ENCODE measurements at places on chromosomes 7 and 10. TPM values are rescaled to one million over a fixed set of nuclear protein-coding genes. Genes with fewer than 3 reads are reported as not detected.

DNA sequence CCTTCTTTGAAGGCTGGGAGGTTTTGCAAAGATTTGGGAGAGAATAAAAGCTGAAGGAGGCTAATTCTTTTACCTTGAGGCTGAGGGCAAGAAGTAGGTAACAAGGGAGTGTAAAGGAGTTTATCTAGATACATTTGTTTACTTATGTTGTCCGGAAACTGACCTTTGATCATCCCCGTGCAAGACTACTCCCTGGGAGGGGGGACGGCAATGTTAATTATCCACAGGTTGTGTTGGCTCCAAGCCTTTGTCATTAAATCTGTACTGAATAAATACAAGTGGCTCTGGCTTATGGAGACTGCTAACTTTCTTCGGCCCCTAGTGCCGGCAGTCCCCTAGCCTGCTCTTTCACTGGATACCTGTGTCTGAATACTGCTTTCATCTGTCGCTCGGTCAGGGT, 1250.6 kb upstream of the LRRTM3 start:
- DNase-seq = no peak

DNA sequence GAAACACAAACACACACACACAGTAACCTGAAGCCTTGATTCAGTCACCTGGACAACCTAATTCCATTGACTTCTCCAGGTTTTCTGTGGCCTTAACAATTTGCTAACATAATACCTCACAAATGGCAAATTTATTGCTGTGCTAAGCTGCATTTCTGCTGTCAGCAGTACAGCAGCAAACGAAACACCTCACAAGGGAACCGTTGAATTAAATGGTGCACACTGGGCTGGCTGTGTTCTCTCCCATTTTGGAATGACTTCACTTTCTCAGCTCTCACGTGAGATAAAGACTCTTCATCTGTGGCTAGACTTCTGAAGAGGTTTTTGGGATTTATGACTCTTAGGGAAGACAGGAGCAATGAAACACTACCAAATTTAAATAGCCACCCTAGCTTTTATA, 152.5 kb downstream of the GPR158 start:
- no peak for DNase-seq

DNA sequence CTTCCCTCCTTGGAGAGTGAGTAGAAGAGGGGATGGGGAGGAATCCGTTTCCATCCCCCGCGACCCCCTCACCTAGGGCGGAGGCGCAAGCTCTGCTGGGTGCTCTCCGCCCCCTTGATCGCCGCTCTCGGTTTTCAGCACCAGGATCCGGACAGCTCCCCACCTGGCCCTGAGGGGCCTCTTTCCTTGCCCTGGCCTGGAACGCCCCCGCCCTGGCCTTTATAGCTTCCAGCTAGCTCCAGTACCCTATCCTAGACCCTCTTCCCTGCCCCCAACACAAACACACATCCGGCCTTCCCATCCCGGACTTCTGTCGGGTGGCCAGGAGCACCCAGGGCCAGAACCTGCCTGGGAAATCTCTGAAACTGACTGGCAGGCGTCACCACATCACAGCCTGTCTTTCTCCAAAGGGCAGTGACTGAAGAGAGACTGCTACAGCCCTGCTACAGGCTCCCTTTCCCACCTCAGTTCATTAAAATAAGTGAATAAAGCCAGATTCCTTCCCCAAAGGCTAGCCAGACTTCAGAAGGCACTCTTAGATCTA, 72.3 kb upstream of the LEP start:
- DNase-seq = peak; percentile 12

GRCh38 chr10:94093286-94093905, 99.7 kb downstream of the PLCE1 start:
- no peak for DNase-seq

DNA sequence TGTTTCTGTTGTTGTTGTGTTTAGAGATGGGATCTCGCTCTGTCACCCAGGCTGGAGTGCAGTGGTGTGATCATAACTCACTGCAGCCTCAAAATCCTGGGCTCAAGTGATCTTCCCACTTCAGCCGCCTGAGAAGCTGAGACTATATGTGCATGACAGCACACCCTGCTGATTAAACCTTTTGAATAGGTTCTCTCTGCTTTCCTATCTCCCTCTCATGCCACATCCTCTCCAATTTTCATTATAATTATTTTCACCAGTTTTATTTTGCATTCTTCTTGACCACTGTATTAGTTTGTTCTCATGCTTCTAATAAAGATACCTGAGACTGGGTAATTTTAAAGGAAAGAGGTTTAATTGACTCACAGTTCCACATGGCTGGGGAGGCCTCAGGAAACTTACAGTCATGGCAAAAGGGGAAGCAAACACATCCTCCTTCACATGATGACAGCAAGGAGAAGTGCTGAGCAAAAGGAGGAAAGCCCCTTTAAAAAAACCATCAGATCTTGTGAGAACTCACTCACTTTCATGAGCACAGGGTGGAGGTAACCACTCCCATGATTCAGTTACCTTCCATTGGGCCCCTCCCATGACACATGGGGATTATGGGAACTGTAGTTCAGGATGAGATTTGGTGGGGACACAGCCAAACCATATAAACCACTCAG, 12.9 kb downstream of the AGK start:
- DNase-seq = no peak

DNA sequence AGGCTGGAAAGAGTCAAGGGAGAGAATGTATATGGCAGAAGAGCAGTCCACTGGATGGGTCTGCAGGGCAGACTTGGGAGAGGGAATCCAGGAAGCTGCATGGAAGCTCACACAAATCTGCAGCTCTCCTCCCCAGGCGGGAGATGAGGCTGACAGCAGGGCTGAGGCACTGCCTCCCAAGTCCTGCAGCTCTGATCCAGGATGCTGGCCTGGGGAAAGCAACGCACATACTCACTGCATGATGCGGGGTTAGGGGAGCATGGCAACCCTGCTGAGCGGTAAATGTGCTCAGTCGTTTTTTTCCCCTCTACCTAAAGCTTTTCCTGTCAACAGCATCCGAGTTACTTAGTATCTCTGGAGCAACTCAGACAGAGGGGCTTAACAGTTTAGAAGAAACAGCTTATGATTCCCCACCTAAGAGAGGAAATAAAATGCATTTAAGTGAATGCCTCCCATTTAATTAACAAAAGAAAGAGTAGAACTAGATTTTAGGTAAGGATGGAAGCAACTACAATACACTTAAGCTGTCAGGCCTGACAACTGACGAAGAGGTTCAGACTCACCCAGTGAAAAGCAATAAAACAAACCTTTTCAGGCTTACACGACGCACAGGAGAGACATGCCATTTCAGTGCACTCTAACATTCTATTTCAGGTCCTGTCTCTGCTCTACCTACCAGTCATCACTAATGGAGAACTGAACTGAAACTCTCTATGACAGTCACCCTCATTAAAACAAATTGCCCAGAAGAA, 37.0 kb downstream of the CHCHD3 start:
- no peak for DNase-seq

- peak; percentile 89 for DNase-seq
Measured at GRCh38 chr10:11165591-11166543, 148.2 kb downstream of the CELF2 start.

DNA sequence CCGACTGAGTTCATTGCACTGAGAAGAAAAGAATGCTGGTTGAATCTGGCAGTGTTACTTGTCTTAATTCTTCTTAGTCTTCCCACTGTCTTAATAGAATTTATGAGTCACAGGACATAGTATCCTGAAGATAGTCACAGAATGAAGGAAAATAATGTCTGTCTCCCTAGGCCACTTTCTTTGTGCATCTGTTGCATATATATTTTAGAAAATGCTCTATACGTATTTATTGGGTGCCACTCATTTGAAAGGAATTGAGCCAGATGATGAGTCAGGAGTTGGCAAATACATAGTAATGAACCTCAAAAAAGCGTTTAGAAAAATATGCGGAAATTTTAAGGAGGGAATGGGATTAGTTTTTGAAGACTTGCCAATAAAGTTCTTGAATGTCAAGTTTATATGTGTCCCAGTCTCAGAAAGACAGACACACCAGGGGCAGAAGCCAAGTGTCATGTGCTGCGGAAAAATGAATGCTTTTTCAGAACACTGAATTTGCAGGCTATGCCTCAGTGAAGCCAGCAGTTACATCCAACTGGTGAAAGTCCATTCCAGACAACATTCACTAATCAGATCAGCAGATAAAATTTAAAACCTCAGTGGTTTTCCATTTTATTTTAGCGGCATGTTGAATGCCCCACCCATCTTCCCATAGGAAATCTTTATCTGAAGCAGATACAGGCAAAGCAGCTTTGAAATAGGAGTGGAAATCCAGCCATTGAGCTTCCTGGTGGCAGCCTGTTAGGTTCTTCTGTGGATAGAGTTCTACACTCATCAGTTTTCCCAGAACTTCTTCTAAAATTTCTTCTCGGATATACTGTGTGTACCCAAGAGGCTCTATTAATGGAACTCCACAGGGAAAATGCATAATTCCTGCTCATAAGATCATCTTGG, 308.4 kb downstream of the BICC1 start:
- DNase-seq = no peak

GRCh38 chr10:47112612-47113011, 187.4 kb upstream of the GDF10 start:
- no peak for DNase-seq

DNA sequence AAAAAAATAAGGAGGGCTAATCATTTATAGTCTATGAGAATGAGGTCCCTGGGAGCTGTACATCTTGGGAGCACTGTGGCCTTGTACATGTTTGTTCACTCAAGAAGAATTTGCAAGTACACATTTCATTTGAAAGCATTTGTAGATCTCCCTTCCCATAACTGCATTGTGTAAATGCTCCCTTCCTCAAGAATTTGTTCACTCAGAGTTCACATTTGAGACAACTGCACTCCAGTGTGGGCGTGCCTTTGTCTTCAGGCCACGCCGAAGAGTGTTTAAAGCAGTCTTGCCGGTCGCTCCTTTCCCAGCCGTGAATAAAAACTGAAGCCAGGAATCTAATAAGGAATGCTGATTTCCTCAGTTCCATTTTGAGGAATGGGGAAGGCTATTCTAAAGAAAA, 291.1 kb upstream of the LYZL1 start:
- no peak for DNase-seq

- DNase-seq = no peak
Measured at GRCh38 chr7:76505168-76506080, 4.9 kb upstream of the UPK3B start.

- peak; percentile 53 for DNase-seq
Measured at GRCh38 chr7:142603870-142604448, 145.3 kb upstream of the PRSS1 start.

- DNase-seq = no peak
Measured at GRCh38 chr7:104960741-104961448, 53.1 kb upstream of the KMT2E start.

DNA sequence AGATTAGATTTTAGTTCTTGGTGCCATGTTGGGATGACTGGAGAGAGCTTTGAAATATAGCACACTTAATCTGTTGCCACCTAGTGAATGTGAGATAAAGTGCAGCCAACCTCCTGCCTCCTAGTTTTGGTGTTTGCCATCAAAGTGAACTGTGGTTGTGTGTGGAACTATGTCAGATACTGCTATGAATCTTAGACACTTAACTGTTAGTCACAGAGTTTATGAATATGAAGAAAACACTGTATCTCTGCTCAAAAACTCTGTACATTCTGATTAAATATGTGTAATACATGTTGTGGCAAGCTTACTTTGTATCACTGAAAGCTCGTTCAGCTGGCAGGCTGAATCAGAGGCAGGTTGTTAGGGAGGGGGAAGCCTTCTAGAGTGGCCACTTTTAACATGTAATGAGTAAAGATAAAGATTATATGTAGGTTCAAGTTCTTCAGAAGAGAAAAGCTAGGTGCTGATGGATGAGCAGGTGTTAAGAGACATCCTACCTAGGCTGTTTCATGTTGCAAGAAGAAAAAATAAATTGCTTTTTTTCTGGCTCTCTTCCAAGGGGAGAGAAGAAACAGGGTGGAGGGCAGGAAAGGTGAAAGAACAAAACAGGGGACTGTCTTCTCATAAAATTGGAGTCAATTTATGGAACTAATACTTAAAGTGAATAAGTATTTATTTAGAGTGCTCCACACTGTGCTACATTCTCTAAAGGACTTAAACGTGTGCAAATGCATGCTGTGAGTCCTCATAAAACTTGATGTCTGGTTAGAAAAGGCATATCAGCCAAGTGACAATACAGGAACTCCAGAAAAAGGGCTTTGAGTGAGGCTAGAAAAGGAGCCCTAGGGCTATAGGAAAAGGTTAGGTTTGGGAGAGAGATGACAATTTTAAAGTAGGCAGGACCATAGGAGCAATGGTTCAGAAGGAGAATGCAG, 14.1 kb upstream of the LAMB1 start:
- DNase-seq = no peak

DNA sequence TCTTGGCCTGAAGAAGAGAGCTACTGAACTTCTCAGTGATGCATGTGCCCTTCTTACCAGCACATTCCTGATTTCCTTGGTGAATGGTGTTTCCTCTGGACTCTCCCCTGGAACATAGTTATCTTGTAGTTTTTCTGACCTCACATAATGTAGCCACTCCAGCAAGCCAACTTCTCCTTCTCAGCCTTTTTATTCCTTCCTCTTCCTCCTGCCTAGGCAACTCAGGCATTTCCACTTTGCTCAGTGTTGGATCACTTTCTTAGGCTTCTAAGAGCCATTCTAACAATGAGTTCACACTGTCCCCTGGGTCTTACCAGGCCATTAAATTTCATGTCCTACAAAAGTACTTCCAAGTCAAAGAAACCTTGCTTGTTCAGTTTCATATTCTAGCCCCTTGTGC, 3.6 kb upstream of the PTTG1IP2 start:
- no peak for DNase-seq

GRCh38 chr7:34750209-34750608, 92.2 kb downstream of the NPSR1 start:
- no peak for DNase-seq

DNA sequence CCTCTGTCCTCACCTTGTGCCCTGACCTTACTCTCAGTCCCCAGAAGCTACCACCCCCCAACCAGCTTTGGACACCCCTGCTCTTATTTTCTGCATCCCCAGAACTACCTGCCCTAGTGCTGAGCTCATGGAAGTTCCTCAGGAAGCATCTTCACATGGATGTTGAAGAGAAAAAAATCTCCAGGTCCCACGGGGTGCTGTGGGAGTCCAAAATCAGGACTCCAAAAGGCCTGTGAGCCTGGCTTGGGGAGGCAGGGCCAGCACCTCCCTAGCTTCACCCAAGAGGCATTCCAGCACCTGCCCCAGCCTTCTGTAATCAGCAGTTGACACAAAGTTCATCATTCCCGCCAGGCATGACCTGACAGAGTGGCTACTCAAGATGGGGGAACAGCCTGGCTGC, 20.7 kb upstream of the GDF10 start:
- DNase-seq = no peak

- no peak for DNase-seq
Measured at GRCh38 chr7:521221-522070, 1.8 kb upstream of the PDGFA start.

- DNase-seq = peak; percentile 42
Measured at GRCh38 chr10:89793649-89794254, 92.4 kb downstream of the KIF20B start.

GRCh38 chr7:101924171-101924570, 106.7 kb downstream of the CUX1 start:
- no peak for DNase-seq

Gene GRM3
- not detected for total RNA-seq

Gene SLC39A12
- not detected for total RNA-seq

Gene CNTNAP2
- total RNA-seq = 0.34 TPM

Gene DLX6
- total RNA-seq = not detected
